ENCODE measurements at places on chromosomes 1 and 21.
A peak's percentile ranks its signal among the peaks of the same experiment; 100 is the strongest.

DNA sequence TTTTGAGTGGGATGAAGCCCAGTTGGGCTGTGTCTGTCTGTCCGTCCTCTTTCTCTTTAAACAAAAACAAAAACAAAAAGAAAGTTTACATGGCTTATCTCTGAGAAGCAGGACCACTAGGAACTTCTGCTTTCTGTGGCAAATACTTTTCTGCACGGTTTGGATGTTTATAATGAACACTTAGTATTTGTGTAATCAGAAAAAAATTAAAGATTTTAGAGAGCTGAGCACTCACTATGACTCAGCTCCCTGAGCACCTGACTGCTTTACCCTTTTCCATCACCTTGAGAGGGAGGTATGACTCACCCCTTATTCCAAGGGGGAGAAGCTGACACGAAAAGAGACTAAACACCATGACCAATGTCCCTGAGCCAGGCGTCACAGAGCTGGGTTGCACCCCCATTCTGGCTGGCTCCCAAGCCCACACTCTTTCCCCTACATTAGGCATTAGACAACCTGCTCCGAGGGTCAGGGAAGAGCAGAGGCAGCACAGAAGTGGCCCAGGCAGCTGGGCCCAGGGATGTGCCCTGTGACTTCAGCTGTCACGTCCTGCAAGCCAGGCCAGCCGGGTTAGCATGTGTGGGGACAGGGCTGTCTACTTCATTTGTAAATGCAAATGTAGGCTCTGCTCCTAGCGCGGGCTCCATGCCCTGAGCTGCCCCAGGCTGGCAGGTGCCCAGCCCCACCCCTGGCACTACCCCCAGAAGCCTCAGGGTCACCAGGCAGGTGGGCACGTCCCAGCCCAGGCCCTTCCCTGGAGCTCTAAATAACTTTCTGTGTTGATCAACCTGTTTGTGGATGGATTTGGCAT lies 30.4 kb downstream of the RAP1GAP start:
- peak; percentile 58 for DNase-seq

DNA sequence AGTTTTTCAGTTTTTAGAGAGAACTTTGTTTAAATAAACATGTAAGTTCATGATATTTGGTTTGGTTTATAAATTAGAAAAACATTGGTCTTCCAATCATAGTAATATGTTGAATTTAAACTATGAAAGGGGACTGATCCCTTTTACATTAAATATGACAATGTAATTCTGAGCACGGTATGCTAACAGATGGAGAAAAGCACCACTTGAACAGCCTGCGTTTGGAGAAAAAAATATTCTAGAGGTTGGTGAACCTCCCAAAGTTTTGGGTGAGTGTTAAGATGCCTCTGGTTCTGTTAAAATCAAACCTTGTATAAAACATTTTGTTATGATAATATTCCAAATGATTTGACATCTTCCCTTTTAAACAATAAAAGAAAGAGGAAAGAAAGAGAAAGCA lies 123.9 kb downstream of the SDCCAG8 start:
- no peak for DNase-seq

DNA sequence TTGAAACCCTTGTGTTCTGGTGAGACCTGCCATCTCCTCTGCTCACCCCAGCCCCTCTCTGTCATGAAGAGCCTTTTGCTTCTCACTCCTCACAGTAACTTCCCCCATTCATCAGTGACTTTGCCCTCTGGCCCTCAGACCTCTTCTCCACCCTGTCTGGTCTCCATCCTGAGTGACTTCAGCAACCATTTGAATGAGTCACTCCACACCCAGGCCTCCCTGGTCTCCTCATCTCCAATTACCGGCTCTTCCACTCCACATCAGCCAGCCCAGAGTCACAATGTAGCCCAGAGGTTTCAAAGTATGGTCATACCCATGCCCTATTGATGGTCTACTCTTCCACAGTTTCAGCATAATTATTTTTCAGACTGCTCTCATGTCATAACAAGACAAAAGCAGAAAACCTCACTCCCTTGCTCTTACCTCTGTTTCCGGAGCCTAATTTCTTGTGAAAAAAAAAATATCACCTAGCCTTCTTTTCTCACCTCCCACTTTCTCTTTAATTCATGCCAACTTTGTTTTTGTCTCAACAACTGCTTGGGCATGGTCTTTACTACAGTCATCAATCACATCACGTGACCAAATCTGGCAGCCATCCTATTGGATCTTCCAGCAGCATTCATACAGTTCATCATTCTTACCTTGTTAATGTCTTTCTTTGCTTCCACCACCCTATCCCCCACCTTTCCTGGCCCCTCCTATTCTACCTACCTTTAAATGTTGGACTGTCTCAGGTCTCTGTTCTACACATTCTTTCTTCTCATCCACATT lies 35.6 kb upstream of the NEK7 start:
- DNase-seq = no peak

DNA sequence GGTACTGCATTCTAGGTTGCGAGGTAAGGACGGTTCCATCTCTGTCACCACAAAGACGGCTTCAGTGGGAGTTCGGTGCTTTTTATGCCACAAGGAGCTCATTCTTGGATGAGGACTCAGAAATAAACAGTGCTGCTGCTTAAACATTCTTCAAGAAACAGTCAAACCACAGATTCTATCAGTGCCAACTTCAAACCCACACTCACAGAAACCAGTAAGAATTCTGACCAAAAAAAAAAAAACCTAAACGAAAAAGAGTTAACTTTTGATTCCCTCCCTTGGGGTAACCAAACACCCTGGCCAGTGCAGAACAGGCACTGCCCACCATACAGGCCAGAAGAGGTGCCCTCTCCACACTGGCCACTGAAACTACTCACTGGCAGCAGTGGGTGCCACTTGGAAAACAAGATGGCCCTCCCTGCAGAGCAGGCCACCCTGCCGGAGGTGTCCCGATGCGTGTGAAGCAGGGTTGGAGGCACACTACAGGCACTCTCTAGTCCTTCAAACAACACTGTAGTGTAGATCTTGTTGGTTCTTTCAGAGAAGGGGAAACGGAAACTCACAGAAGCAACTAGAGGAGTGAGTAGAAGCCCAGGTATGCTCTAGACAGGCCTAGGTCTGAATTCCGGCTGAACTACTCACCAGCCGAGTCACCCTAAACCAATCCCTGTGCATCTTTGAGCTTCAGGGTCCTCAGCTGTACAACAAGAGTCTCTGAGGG lies 87.3 kb upstream of the TLR5 start:
- DNase-seq = peak; percentile 63

DNA sequence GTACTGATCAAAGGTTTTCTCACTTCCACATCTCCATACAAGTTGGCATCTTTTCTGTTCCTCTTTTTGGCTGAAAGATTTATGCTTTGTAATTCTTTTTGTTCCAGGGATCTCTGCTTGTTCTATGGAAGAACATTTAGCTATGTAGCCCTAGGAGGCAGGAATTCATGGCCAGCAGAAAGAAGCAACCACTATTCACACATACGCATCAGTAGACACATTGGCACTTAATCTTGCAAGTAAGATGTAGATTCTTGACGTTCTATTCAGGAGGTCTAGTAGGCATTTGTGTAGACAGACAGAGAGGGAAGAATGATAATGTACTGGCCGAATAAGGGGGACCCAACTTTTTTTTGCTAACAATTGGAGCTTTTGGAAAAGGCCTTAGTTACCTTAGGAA lies 336.0 kb downstream of the NUF2 start:
- DNase-seq = no peak

DNA sequence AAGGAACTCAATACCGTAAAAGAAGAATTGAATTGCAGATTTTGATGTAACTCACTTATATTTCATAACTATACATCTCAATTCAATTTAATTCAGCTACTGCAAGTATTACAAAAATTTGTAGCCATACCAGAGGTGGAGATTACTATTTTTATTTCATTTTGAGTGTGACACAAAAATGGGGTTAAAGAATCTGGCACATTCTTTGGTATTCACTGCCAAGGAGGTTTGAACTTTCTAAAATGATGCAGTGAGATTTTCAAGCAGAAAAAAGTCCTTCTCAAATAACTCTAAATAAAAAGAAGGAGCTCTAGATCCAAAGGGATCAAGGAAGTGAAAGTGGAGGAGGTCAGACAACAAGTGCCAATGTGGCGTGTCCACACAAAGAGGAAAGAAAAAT lies 569.0 kb downstream of the DPYD start:
- no peak for DNase-seq

DNA sequence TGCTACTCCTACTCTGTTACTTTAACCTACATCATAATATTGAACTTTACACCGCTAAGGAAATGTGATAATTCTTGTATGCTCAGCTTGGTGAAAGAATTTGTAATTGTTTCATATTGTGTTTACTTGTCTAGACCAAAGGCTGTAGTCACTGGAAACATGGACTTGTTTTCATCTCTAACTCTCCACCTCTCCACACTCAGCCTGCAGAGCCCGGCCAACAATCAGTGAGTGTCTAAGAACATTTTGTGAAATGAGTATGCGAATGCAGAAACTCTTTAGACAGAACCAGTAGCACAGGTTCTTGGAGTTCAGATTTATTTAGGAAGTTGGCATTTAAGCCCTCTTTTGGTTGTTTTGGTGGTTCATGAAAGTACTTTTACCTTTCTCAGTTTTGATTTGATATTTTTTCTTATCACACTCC lies 3.2 kb upstream of the RWDD3 start:
- DNase-seq = no peak

DNA sequence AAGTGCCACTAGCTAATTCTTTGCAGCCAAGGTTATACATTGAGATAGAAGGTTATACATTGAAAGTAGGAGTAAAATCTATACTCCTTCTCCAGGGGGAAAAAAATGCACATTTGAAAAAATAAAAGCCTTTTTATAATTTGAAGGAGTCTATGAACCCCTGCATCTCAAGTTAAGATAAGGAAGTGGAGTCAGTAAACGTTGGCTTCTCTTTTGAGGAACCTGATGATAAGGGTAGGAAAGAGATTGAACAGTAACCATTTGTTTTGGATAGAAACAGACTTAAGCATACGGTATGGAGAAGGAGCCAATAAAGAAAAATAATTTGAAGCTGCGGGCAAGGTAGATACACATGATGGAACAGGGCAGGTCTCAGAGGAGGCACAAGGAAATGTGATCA lies 64.1 kb downstream of the RPAP2 start:
- no peak for DNase-seq

- no peak for DNase-seq
Measured at GRCh38 chr1:175632667-175633066, 110.7 kb downstream of the TNR start.

- DNase-seq = no peak
Measured at GRCh38 chr1:87730274-87731216, 401.9 kb downstream of the LMO4 start.

DNA sequence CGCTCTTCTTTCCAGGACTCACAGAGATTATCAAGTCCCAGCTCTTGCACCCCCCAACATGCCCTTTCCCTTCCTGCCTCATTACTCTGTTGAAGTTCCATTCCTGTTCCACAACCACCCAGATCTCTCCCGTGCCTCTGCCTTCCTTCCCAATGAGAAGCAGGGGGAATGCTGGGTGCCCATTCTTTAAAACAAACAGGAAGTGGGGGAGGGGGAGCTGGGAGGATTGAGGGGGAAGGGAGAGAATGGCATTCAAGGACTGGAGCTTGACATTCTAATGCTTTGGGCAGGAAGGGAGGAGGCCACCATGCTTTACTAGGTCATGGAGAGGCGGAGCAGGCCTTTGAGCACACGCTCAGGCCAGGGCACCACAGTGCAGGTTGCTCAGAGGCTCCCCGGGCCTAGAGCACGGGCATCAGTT lies 150.3 kb upstream of the IRF2BP2 start:
- no peak for DNase-seq

DNA sequence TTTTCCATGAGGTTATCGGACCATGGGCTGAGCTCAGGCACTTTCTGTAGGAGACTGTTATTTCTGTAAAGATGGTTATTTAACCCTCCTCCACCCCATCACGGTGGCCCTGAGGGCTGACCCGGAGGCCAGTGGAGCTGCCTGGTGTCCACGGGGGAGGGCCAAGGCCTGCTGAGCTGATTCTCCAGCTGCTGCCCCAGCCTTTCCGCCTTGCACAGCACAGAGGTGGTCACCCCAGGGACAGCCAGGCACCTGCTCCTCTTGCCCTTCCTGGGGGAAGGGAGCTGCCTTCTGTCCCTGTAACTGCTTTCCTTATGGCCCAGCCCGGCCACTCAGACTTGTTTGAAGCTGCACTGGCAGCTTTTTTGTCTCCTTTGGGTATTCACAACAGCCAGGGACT lies 2.6 kb upstream of the CCDC28B start:
- no peak for DNase-seq

Measured in 8988T (cell line).